Stimulated activated CD4-positive, alpha-beta T cell treated with anti-CD3 and anti-CD28 coated beads, Interleukin-1b, Interleukin-23, amount 100 ng/mL, for 4 hours (primary cell): ENCODE measurements at places on chromosomes 5 and 9.

DNA sequence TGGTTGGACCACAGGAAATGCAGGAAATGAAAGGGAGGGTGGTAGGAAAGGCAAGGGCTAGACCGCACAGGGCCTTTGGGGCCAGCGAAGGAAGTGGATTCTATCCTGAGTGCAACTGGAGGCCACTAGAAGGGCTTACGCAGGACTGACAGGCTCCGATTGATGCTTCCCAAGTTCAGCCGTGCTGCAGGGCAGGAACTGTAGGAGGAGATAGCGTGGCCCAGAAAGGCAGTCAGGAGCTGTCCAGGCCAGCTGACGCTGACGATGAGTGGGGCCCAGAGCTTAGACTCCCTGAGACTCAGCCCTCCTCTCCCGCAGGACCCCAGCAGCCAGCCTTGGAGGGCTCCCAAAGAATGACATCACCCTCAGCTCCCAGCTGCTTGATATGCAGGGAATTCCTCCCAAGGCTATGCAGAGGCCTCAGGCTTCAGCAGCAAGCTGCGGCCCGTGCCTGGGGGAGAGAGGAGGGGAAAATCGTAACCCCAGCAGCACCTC is 48.8 kb downstream of the KCNIP1 start:
- no peak for DNase-seq

- no peak for DNase-seq
Measured at GRCh38 chr5:115813719-115814118, 2.7 kb downstream of the CDO1 start.

- DNase-seq = no peak
Measured at GRCh38 chr9:127353882-127354281, 43.1 kb upstream of the SLC2A8 start.

DNA sequence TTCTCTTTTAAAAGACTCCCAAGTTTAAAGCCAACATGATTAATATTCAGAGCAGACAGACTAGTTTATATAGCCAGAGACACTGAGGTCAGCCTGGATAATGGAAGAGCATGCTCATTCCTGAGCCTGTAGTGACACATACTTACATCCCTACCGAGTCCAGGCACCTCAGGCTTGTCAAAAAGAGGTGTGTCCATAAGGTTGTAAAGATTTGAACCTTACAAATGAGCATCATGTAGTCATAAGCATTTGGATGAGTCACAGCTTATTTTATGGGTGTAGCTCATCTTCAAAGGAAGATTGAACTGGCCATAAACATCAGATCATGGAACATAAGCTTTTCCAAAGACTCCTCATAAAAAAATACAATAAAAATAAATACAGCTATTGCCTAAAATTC is 333.5 kb downstream of the EFNA5 start:
- DNase-seq = no peak

- DNase-seq = no peak
Measured at GRCh38 chr5:10145923-10146401, 103.7 kb downstream of the ATPSCKMT start.

GRCh38 chr5:173495225-173495904 is 121.1 kb downstream of the BOD1 start:
- no peak for DNase-seq

DNA sequence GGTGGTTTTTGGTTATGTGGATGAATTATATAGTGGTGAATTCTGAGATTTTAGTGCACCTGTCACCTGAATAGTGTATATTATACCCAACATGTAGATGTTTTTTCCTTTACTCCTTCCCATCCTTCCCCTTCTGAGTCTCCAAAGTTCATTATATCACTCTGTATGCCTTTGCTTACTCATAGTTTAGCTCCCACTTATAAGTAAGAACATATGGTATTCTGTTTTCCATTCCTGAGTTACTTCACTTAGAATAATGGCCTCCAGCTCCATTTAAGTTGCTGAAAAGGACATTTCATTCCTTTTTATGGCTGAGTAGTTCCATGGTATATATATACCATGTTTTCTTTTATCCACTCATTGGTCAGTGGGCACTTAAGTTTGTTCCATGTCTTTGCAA is 161.6 kb upstream of the CD180 start:
- DNase-seq = no peak

- no peak for DNase-seq
Measured at GRCh38 chr9:75666856-75667554, 223.5 kb upstream of the PCSK5 start.

DNA sequence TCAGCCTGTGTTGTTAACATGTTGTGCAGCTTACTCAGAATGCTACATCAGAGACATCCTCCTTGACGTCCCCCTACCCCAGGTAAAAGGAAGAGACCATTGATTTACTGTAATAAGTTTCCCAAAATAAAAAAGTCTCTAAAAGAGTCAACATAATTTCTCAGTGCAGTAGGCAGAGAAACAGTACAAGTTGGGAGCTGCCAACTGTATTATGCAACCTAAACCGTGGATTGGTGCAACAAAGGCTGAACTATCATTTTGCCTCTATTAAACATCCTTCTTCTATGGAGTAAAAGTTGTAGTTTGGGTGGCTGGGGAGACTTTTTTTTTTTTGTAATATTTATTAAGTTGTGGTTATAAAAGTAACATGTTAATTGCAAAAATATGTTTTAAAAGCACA is 208.0 kb downstream of the NR3C1 start:
- no peak for DNase-seq

DNA sequence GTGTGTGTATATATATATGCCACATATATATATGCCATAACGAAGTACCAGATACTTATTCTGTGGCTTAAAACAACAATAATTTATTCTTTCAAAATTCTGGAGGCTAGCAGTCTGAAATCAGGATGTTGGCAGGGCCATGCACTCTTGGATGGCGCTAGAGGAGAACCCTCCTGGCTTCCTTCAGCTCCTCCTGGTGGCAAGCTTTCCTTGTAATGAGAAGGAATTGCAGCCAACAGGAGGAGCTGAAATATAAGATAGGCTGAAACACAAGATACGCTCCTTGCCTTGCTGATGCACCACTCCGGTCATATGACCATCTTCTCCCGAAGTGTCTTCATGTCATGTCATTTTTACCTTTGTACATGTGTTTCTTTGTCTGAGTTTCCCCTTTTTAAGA is 368.1 kb upstream of the CTNND2 start:
- DNase-seq = no peak

- no peak for DNase-seq
Measured at GRCh38 chr5:5078009-5078897, 61.9 kb upstream of the ADAMTS16 start.

- no peak for DNase-seq
Measured at GRCh38 chr9:135563858-135564257, 2.3 kb downstream of the PAEP start.

- DNase-seq = no peak
Measured at GRCh38 chr5:133265720-133266526, 214.1 kb downstream of the HSPA4 start.

DNA sequence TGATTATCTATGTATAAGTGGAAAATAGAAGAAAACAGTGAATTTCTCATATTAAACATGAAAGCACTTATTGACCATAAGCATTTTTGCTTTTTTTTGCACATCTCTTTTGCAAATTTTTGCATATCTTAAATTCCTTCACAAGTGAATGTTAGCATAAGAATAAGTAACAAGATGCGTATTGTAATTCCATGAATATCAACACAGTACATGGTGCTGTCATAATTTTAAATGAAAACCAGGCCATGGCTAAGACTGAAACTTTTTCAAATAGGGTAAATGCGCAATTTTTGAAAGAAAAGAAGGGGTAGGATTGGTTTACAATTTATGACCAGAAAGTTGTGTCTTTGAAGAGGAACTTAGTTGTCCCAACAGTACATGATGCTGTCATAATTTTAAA is 17.0 kb downstream of the FAM13B start:
- DNase-seq = no peak

- no peak for DNase-seq
Measured at GRCh38 chr5:68436686-68437520, 221.3 kb downstream of the PIK3R1 start.

DNA sequence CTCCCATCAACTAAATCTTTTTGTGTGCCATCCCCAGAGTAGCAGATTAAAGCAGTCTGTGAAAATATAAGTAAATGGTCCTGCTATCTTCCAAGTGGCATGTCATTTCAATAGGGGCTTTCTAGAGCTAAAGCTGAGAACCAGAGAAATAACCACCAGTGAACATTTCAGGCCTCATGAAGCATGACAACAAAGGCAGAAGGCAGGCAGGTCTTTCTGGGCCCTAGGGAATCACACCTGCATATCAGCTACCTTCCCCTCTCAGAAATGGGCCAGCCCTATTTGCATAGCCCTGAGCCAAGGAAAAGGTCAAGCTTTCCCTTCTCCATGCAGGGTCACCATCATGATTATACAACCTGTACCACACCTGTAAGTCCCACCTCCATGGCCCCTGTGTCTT is 205.3 kb downstream of the DEPDC1B start:
- DNase-seq = no peak

- no peak for DNase-seq
Measured at GRCh38 chr5:145130996-145131395, 704.1 kb downstream of the PRELID2 start.

- DNase-seq = no peak
Measured at GRCh38 chr5:12258549-12258948, 354.3 kb upstream of the CTNND2 start.

- DNase-seq = no peak
Measured at GRCh38 chr9:33165263-33166151, 1.6 kb downstream of the B4GALT1 start.

- no peak for DNase-seq
Measured at GRCh38 chr9:116643691-116644090, 43.4 kb upstream of the TRIM32 start.

DNA sequence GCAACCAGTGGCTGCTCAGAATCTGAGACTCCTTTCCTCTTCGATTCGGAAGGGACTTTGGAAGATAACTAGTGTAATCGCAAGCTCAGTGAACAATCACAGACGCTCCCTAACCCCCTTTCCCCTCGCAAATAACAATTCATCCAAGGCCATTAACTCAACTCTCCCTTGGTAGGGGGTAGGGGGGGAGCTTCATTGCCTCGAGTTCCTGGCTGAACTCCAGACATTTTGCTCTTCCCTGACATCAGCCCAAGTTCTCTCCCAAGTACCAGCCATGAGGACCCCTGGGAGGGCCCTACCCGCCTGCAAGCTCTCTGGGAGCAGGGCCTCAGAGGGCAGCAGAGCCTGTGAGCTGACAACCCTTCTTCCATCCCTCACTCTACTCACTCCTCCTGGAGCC is 8.4 kb downstream of the FAM163B start:
- no peak for DNase-seq

GRCh38 chr5:60829490-60830266 is 14.4 kb downstream of the ELOVL7 start:
- no peak for DNase-seq

- no peak for DNase-seq
Measured at GRCh38 chr5:141870228-141870627, 8.0 kb downstream of the PCDH1 start.

DNA sequence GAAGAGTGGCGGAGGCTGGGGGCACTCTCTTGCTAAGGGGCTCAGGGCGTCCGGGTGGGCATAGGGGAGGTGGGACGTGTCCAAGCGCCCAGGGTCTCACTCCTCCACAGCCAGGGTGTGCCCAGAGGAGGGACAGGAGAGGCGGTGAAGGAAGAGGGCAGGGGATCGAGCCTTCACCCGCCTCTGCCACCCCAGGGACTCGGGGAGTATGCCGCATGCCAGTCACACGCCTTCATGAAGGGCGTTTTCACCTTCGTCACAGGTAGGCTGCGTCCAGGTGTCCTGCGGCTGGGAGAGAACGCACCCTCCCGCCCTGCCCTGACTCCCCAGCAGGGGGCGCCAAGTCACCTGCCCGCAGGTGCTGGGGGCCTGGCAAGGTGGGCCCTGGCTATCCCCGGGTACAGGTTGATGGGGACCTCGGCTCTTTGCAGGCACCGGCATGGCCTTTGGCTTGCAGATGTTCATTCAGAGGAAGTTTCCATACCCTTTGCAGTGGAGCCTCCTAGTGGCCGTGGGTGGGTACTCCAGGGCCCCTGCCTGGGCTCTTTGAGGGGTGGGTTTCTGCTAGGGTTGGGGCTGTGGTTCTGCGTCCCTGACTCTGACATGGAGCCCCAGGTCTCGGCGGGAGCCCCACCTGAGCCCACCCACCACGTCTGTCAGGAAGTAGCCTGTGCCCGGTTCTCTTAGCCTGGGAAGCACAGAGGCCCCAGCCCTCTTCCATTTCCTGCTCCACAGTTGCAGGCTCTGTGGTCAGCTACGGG is 552 bp downstream of the TMEM141 start:
- peak; percentile 43 for DNase-seq

- DNase-seq = no peak
Measured at GRCh38 chr5:111063709-111064322, 7.7 kb upstream of the TSLP start.

- no peak for DNase-seq
Measured at GRCh38 chr9:70747261-70747718, 332.8 kb upstream of the KLF9 start.

DNA sequence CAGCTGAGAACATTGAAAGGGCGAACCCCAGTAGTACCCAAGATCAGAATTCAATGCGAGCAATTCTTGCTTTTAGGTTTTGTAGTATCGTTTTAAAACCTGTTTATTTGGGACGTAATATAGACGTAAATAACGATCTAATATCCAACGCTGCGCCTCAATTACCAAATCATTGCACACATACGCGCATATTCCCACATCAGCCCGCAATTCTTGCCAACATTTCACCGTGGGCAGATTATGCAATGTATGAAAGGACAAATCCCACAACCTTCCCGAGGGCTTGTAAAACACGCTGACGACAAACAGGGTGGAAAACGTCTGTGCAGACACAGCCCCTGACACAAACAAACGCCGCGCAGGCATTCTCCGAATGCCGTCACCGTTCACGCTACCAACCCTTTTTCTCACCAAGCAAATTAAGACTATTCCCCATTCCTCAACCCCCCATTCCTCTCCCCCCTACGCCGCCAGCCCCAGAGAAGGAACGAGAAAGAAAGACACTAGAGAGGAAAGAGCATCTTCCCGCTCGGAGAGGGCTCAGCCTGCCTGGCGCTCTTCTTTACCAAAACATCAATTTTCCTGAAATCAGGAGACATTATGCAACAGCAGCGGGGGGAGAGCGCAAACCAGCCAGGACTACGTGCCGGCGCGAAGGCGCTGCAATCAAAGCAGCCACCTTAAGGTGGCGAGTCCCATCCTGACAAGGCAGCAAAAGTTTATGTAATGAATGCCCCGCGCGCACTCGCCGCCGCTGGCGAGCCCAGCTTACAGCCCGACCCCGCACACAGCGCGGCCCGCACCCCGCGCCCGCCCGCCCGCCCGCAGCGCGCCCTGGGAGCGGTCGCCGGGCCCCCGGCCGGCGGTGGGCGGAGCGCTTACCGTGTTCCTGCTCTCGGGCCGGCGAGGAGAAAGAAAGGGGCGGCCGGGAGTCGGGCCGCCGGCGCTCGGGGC is 597 bp downstream of the NFIL3 start:
- peak; percentile 27 for DNase-seq

GRCh38 chr5:132765311-132766019 is 11.6 kb downstream of the SEPTIN8 start:
- DNase-seq = no peak

GRCh38 chr5:10354048-10354872 is 765 bp downstream of the MARCHF6 start:
- peak; percentile 42 for DNase-seq

- no peak for DNase-seq
Measured at GRCh38 chr5:64973215-64973614, 204.5 kb downstream of the CWC27 start.

GRCh38 chr5:96595300-96596090 is 66.7 kb upstream of the CAST start:
- DNase-seq = peak; percentile 11
